ENCODE measurements at places on chromosomes 16 and 17.

DNA sequence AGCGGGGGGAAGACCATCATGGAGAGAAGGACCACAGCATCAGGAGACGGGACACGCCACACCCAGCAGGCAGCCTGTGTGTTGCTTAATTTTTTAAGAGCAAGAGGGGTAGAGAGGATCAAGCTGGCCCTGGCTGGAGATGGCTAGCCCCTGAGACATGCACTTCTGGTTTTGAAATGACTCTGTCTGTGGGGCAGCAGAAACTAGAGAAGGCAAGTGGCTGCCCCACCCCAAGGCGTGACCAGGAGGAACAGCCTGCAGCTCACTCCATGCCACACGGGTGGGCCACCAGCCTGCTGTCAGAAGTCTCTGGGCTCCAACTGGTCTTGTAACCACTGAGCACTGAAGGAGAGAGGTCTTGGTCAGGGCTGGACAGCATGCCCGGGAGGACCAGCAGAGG lies 75.5 kb downstream of the SOCS1 start:
- DNase-seq, result no peak
- no peaks in the 10 kb centered on the region for H3K27me3 ChIP-seq
- H3K36me3 ChIP-seq, result no peaks in the 10 kb centered on the region
- no peak overlapping the region for H3K4me3 ChIP-seq
- H3K27ac ChIP-seq, result no peak overlapping the region

- no peaks in the 10 kb centered on the region for H3K4me1 ChIP-seq
- no peak overlapping the region for H3K27ac ChIP-seq
- H3K4me3 ChIP-seq, result no peak overlapping the region
- DNase-seq, result no peak
Measured at GRCh38 chr17:55005520-55005919, 37.0 kb downstream of the STXBP4 start.

DNA sequence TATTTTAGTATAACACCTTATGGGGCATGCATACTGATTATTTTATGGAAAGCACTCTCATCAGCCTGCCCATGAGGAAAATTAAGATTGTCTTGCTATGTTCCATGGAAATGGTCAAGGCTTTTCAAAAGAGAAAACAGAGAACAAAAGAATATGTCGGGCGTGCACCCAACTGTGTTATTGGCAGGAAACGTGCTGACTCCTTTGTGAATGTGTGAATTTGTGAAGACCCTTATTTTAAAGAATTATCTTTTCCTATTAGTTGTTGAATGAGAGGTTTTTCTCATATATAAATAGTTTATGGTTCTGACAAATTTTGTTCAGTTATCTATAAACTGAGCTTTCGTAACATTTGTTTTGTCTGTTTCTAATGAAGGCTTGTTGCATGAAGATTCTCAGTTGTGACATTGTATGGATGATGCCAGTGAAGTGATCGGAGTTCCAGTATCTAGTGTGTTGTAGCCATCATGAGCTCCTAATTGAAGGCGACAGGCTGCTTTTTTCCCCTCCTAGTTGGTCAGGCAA lies 180.0 kb downstream of the BCAS3 start:
- DNase-seq, result no peak
- no peaks in the 10 kb centered on the region for H3K36me3 ChIP-seq
- H3K27me3 ChIP-seq, result no peaks in the 10 kb centered on the region
- no peaks in the 10 kb centered on the region for H3K4me1 ChIP-seq

GRCh38 chr17:73641826-73642600 lies 2.2 kb downstream of the SDK2 start:
- peak; percentile 23 for DNase-seq
- H3K27ac ChIP-seq, result no peak overlapping the region
- peaks cover 12% of the 10 kb centered on the region for H3K4me1 ChIP-seq

- no peaks in the 10 kb centered on the region for H3K36me3 ChIP-seq
- no peak overlapping the region for H3K4me3 ChIP-seq
- H3K27ac ChIP-seq, result no peak overlapping the region
- no peaks in the 10 kb centered on the region for H3K4me1 ChIP-seq
Measured at GRCh38 chr16:85220964-85221731, 108.9 kb upstream of the CIBAR2 start.
